ENCODE measurements at places on chromosomes 2 and 18.
A peak's percentile ranks its signal among the peaks of the same experiment; 100 is the strongest.

DNA sequence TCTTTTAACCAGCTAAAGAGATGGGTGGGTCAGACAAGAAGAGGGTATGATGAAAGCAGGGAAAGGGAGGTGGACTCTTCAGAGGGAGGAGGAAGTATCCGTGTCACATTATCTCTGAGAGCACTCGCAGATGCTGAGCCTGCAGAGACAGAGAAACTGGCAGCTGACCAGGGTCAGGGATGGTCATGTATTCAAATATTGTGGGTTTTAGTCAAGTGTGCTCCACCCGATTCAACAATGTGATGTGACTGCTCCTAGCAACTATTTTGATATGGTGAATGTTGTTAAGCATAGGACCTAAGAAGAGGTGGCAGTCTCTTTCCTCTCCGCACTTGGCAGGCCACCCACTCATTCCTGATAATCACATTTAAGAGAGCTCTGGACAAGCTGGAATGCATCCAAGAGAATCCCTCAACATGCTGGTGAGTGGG, 1.3 kb upstream of the CLIP4 start:
- peak; percentile 44 for DNase-seq

DNA sequence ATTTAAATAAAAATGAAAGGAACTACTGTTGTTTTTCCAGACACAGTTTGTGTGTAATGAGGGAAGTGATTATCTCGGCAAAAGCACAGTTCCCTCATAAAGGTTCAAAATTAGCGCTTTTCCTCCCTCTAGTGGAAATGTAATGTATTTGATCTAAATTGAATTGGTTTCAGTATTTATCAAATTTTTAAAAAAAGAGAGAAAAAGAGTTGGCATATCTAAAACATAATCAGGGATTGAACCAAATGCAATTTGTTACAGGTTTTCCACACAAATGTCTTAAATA, 37.5 kb downstream of the CMPK2 start:
- DNase-seq, result no peak

DNA sequence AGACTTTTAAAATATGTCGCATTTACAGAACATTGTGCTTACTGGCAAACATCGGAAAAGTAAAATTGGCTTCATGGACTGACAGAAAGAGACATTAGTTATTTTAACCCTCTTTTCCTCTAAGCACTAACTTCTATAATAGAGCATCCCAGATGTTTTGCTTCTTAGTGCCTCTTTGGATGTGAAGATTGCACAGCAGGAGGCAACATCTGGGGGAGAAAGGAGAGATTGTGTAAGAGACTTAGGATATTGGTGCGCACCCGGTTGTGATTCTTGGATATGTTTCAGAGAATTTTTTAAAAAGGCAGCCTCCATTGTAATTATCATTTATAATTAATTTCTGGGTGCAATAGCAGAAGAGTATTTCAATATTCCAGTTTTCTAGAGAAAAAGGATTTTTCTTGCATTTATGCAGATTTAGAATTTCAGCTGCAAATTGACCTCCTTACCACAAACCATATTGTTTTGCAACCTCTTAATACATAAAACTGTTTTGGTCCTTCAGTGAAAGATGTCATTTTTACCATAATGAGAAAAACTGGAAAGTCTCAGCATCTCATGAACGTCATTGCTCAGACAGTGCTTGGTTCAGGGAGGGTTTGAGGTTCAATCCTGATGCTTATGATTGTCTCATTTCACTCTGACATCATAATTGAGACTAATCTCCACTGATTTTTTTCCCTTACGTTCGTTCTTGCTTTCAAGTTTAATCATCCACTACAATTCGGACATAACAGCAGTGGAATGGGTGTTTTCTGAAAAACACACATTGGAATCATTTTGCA, 404.3 kb downstream of the ZNF521 start:
- no peak for DNase-seq

DNA sequence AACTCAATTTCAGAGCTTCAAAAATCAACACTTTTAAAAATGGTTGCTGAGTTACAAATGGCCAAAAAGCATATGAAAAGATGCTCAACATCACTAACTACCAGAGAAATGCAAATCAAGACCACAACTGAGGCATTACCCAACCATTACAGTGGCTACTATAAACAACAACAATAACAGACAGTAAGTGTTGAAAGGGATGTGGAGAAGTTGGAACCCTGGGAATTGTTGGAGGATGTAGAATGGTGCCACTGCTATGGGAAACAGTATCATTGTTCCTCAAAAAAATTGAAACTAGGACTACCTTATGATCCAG, 173.3 kb upstream of the SPRED2 start:
- no peak for DNase-seq

DNA sequence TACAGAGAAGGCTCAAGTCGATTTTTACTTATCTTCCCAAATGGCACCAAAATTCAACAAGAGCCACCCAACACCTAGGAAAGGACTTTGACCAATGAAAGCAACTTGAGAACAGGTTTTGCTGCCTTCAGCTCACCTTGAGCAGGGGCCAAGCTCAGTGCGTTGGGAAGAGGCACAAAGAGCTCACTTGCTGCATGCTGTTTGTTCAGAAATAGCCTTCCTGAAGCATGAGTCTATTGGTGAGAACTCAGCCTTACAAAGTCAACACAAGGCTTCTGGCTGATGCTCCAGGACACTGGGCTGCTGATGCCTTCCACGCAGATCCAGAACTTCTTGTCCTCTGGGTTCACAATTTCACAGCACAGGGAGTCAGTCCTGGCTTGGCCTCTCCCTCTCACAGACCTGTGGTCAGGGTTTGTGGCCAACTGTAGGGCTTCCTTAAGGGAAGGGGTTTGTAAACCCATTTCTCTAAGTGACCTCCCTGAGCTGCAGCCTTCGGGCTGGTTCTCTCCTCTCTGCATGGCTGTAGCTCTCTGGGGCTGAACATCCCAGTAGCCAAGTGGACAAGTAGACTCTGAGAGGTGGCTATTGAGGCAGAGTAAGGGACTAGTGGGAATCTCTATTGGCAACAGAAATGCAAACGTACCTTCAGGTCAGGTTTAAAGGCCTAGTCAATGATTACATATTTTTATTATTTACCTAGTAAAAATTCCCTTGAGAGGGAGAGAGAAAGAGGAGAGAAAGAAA, 124.7 kb upstream of the GATA6 start:
- no peak for DNase-seq

GRCh38 chr2:48406794-48407349, 123.1 kb upstream of the STON1 start:
- no peak for DNase-seq

- DNase-seq, result no peak
These were observed 13.7 kb downstream of the HES6 start for GRCh38 chr2:238225911-238226697.

GRCh38 chr2:71635798-71636197, 182.4 kb downstream of the DYSF start:
- DNase-seq, result no peak

- DNase-seq, result no peak
These were observed 161.2 kb downstream of the PTPRM start for GRCh38 chr18:7728297-7728696.

DNA sequence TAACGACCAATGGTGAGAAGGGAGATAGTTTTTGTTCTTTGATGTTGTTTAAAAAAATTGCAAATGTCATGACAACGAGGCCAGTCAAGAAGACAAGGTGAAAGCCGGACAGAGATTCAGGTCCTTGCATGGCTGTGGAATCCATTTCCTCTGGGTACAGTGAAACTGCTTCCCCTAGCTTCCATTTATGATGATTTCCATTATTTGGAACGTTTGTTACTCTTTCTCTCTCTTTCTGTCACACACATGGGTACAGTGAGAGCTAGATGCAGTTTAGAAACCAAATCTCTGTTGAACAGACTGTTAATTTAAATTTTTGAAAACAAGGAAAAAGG, 57.4 kb upstream of the MSH2 start:
- DNase-seq, result no peak

- DNase-seq, result peak; percentile 2
These were observed 354.2 kb upstream of the ACVR2A start for GRCh38 chr2:147490401-147491261.

DNA sequence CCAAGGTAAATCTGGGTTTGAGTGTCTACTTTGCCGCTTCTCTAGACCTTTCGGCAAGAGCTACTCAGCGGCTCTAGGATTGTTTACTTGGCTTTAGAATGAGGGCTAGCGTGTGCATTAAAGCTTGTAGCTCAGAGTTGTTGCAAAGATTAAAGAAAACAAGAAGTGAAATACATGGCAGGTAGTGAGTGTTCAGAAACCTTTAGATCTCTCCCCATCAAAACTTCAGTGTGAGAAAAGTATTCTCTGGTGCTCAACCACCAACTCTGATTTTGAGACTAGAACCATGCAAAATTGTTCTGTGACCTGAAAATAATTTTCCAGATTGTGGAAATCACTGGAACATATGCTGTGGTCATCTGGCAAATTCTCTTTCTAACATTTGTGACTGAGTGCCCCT, 512.0 kb downstream of the CMPK2 start:
- DNase-seq, result peak; percentile 46

GRCh38 chr18:23758281-23758680, 69.0 kb downstream of the LAMA3 start:
- DNase-seq, result no peak

- DNase-seq, result no peak
These were observed 124.3 kb downstream of the PAX3 start for GRCh38 chr2:222174450-222174849.

GRCh38 chr18:56460581-56460980, 177.8 kb downstream of the TXNL1 start:
- DNase-seq, result no peak

DNA sequence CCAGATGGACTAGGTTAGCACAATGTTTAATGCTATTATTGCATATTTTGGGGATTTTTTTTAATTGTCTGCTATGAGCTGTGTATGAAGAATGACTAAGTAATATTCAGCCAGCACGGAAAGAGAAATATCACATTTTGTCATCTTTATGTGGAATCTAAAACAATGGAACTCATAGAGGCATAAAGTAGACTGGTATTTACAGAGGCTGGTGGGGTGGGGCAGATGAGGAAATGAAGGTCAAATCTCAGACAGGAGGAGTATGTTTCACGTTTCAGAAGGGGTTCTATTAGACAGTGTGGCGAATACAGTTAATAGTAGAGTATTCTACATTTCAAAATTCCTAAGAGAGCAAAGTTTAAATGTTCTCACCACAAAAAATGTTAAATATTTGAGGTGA, 4.7 kb downstream of the CDH19 start:
- DNase-seq, result no peak

GRCh38 chr2:112644933-112645309, 818 bp upstream of the SLC20A1 start:
- no peak for DNase-seq

DNA sequence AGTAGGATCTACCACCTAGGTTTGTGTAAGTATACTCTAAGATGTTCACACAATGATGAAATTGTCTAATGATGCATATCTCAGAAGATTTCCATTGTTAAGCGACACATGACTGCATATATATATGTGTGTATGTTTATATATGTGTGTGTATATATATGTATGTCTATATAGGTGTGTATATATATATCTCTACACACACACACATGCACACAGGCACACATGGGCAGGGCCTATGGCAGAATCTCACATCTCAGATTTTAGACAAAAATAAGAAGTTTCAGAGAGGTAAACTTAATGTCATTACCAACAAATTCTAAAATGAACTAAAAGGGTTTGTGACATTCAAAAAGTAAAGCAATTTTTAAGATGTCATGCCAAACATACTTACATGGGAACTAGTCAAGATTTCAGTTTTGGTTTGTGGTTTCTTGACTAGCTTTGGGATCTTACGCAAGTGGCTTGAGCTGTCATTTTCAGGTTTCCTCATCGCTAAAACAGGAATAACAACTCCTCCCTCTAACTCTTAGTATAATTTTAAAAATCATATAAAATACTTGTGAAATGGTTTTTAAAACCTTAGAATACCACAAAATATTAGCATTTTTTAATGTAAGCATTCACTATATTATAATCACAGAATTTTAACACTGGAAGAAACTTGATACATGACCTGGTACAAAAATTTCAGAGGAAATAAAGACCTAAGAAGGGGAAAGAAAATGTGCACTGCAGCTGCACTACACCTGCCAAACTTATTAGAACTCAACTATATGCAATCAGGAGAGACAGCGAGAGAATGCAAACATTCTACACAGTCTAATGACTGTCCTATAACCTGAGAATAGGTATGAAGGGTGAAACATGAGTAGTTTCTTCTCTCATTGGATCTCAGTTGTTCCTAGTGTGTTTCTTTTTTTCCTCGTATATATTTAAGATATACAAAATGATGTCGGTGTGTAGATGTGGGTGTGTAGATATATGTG, 75.7 kb downstream of the TTC21B start:
- DNase-seq, result peak; percentile 16

DNA sequence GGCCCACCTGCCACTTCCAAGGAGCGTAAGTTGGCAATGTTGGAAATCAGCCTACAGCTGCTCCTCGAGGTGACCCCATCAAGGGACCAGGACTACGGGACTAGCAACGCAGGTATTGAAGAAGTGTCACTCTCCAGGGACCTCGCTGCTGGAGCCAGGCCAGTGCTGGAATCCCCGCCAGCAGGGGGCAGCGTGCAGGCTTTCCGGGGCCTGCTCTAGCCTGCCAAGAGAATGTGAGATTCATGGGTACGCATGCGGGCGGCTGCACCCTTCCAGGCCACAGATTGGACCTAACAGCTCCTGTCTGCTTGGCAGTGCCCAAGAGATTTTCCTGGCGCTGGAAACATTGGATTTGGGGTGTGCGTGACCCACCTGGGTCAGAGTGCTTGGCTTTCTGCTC, 182.8 kb upstream of the RAB12 start:
- no peak for DNase-seq

GRCh38 chr2:231415029-231415428, 19.5 kb downstream of the B3GNT7 start:
- DNase-seq, result no peak

GRCh38 chr2:215668378-215668775, 232.5 kb upstream of the FN1 start:
- no peak for DNase-seq

GRCh38 chr2:20223407-20224163, 1.3 kb downstream of the SDC1 start:
- peak; percentile 61 for DNase-seq

- DNase-seq, result no peak
These were observed 358.4 kb upstream of the NRP2 start for GRCh38 chr2:205323929-205324328.

- no peak for DNase-seq
These were observed 19.2 kb upstream of the IL36G start for GRCh38 chr2:112958428-112959108.

DNA sequence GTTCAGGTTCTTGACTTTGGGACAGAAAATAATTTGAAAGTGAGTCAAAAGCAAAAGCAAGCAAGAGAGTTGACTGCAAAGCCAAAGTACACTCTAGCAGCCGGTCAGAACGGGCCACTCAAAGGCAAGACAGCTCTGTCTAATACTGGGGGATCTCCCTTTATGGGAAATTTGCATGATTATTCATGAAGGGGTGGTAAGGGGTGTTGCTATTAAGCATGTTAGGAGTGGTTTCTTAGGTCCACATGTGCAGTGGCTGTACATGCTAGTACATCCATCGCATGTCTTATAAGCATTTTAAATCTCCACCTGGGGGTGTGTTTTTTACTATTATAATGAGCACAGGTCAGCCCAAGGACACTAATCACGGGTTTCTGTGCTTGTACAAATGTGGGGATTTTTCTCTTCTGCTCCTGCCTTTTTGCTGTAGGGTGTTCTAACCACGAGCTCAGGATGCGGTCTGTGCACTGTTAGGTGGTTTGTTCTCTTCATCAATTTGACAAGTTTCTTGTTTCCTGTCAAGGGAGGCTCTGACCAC, 60.2 kb upstream of the SPP2 start:
- peak; percentile 15 for DNase-seq

GRCh38 chr2:224591220-224591619, 6.1 kb upstream of the CUL3 start:
- DNase-seq, result no peak
